ENCODE measurements at places on chromosomes 4 and X. TPM values are rescaled to one million over a fixed set of nuclear protein-coding genes. Genes with fewer than 3 reads are reported as not detected.

GRCh38 chr4:113893546-113893945 is 85.9 kb downstream of the ARSJ start:
- H3K4me3 ChIP-seq: no peak overlapping the region
- H3K27me3 ChIP-seq: no peaks in the 10 kb centered on the region
- peaks cover 12% of the 10 kb centered on the region for H3K36me3 ChIP-seq
- no peak for DNase-seq
- H3K27ac ChIP-seq: no peak overlapping the region

GRCh38 chrX:31580227-31580626 is 508.4 kb upstream of the FTHL17 start:
- no peaks in the 10 kb centered on the region for H3K27me3 ChIP-seq
- H3K36me3 ChIP-seq: no peaks in the 10 kb centered on the region
- no peak overlapping the region for H3K4me3 ChIP-seq
- no peak overlapping the region for H3K27ac ChIP-seq

GRCh38 chrX:14590216-14590615 is 60.9 kb downstream of the GLRA2 start:
- DNase-seq: no peak
- H3K4me1 ChIP-seq: no peaks in the 10 kb centered on the region
- H3K27ac ChIP-seq: no peak overlapping the region

GRCh38 chr4:148196164-148196563 is 246.1 kb downstream of the NR3C2 start:
- peaks cover 27% of the 10 kb centered on the region for H3K36me3 ChIP-seq
- no peak overlapping the region for H3K4me3 ChIP-seq
- no peak for DNase-seq
- H3K27ac ChIP-seq: no peak overlapping the region
- H3K4me1 ChIP-seq: peaks cover 2% of the 10 kb centered on the region

PAGE4 gene
- total RNA-seq: not detected

- no peak overlapping the region for H3K4me3 ChIP-seq
- no peak overlapping the region for H3K27ac ChIP-seq
- no peaks in the 10 kb centered on the region for H3K36me3 ChIP-seq
Measured at GRCh38 chr4:7337196-7338058, 97.3 kb downstream of the PSAPL1 start.

- H3K36me3 ChIP-seq: no peaks in the 10 kb centered on the region
- H3K4me1 ChIP-seq: no peaks in the 10 kb centered on the region
- H3K27me3 ChIP-seq: peaks cover 3% of the 10 kb centered on the region
- H3K4me3 ChIP-seq: no peak overlapping the region
- H3K27ac ChIP-seq: no peak overlapping the region
- no peak for DNase-seq
Measured at GRCh38 chr4:119942806-119943205, 123.8 kb downstream of the MAD2L1 start.

IRAK1 gene
- total RNA-seq: 155 TPM

DNA sequence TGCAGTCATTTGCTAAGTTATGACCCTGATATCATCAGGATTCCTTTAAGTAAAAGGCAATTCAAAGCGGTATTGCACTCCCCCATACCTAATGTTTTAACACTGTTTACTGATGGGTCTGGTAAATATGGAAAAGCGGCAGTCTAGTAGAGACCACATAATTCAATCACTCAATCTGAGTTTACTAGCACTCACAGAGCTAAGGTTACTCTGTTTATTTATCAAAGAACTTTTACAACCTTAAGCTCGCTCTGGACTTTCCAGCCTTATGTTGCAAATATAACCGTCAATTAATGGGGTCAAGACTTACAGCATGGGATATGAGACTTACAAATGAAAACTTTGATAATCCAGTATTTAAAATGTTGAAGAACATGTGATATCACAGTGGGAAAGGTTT is 124.5 kb upstream of the ZCCHC13 start:
- H3K36me3 ChIP-seq: peaks cover 2% of the 10 kb centered on the region
- no peak overlapping the region for H3K4me3 ChIP-seq
- no peak overlapping the region for H3K27ac ChIP-seq
- H3K4me1 ChIP-seq: no peaks in the 10 kb centered on the region

DNA sequence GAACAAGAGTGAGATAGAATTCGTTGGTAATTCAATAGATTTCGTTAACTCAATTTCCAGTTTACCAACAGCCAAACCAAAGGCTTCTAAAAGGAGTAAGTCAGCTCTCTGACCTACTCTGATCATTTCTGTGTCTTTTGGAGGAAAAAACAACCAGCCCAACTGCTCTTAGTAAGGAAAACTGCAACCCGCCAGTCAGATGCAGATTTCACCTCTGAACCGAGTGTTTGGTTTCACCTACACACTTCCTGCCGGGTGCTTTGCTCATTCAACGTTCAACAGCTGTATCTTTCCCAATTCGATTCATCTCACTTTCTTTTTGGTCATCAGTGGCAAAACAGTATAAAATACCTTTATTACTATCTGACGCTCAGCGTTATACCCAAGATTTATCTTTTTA is 24.5 kb downstream of the TMSB4X start:
- peak overlapping the region; percentile 75 for H3K4me3 ChIP-seq
- H3K4me1 ChIP-seq: peaks cover 52% of the 10 kb centered on the region
- H3K27ac ChIP-seq: peak overlapping the region; percentile 94

GRCh38 chr4:168852933-168853713 is 156.9 kb downstream of the CBR4 start:
- H3K27ac ChIP-seq: no peak overlapping the region
- H3K36me3 ChIP-seq: no peaks in the 10 kb centered on the region
- peaks cover 11% of the 10 kb centered on the region for H3K4me1 ChIP-seq
- no peak overlapping the region for H3K4me3 ChIP-seq
- H3K27me3 ChIP-seq: peaks cover 10% of the 10 kb centered on the region

- H3K27ac ChIP-seq: no peak overlapping the region
- peak; percentile 9 for DNase-seq
- H3K4me1 ChIP-seq: peaks cover 12% of the 10 kb centered on the region
- no peaks in the 10 kb centered on the region for H3K36me3 ChIP-seq
Measured at GRCh38 chrX:106481341-106481740, 130.4 kb upstream of the RADX start.

DNA sequence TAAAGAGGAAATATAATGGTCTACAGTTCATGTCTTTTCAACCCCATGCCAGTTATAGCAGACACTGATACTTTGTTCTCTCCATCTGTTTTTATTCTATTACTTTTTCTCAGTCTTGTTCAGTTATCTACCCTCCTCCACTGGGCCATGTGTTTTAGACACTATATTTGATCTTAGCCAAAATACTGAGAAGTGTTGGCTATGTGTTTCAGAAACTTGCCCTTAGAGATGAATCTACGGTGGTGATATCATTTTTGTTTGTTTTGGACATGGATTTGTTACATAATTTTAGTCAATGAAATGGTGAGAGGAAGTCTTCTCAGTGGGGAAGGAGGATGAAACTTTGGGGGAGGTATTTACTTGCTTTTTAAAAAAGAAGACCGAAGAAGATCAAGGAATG is 211.5 kb upstream of the DDX53 start:
- H3K4me3 ChIP-seq: no peak overlapping the region
- no peak for DNase-seq
- no peak overlapping the region for H3K27ac ChIP-seq

Measured in activated naive CD8-positive, alpha-beta T cell treated with anti-CD3 and anti-CD28 coated beads for 36 hours (primary cell).